ENCODE measurements at places on chromosomes 13 and 19.
A peak's percentile ranks its signal among the peaks of the same experiment; 100 is the strongest.

- DNase-seq, result no peak
Measured at GRCh38 chr13:110280985-110281688, 25.8 kb downstream of the COL4A1 start.

GRCh38 chr19:41269055-41269454 is 4.9 kb downstream of the HNRNPUL1 start:
- DNase-seq, result no peak

- no peak for DNase-seq
Measured at GRCh38 chr19:20162821-20163220, 4.2 kb upstream of the ZNF486 start.

- no peak for DNase-seq
Measured at GRCh38 chr13:73397496-73398305, 338.9 kb downstream of the KLF5 start.

DNA sequence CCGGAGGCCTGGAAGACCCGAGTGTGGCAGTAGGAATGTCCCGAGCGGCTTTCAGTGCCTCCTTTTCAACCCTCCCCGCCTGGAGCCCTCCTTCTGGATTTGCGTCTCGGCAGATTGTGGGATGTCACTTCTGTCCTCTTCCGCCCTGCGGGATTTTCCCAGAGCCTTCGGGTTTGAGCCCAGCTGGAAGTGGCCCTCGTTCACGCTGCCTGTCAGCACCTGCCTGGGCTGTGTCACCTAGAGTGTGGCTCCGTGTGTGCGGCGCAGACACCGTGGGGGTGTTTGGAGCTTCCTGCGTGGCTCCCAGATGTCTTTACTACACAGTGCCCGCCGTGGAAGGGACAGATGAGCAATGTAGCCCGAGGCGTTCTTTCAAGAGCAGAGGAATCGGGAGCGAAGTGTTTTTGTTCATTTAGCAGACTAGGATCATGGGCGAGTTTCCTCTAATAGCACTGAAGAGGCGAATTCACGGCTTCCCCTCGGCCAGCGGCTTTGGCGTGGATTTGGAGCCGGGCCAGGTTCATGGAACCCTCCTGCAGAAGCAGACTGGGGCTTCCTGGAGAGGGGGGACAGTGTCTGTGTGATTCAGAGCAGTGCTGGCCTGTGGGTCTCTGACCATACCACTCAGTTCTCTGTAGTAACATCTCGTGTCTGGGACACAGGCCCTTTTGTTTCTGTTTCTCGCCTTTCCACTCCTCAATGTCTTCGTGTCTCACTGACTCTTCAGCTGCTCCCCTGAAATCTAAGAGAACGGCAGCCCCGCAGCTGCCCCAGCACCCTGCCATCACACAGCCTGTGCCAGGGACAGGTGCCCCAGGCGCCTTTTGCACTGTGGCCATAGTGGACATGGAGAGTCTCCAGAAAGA is 68.0 kb downstream of the KDM4B start:
- DNase-seq, result no peak

- no peak for DNase-seq
Measured at GRCh38 chr13:108272333-108272732, 2.8 kb downstream of the TNFSF13B start.

- DNase-seq, result peak; percentile 59
Measured at GRCh38 chr13:35675651-35676050, 199.2 kb upstream of the MAB21L1 start.

GRCh38 chr13:66489586-66489985 is 740.5 kb downstream of the PCDH9 start:
- no peak for DNase-seq

DNA sequence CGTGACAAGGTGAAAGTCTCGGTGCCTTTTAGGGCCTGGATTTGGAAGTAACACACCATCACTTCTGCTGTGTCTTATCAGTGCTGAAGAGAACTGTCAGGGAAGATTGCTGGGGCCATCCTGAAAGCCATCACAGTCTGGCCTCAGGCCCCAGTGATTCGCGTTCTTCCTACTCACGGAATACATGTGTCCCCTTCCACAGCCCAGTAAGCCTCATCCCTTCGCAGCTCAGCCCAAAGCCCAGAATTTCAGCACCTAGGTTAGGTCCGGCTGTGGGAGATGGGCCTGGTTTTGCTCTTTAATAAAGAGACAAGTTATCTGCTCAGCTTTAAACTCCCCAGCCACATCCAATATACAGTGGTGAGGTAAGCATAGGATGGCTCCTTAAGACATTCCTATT is 113.0 kb upstream of the SPACA7 start:
- DNase-seq, result no peak

DNA sequence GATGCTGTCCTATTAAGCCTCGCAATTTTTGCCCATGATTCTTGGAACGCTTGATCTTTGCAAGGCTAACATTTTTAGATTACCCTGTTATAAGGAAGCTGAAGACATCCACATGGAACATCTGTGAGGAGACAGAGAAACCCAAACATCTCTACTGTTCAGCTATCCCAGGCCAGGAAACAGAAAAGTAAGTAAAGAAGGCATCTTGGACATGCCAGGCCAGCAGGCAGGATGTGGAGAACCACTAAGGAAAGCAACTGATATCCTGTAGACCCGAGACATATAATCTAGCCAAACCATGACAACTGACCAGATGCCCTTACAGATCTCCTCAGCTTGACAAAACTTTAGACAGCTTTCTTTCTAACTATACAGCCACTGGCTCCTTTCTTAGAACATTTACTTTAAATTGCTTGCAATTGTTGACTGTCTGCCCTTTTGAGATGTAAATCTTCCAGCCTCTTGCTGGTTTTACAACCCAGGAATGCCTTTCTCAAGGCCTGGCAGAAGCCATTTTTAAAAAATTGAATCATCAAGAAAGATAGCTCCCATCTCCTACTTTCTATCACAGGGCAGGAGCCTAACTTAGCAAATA is 255.8 kb upstream of the DACH1 start:
- no peak for DNase-seq

DNA sequence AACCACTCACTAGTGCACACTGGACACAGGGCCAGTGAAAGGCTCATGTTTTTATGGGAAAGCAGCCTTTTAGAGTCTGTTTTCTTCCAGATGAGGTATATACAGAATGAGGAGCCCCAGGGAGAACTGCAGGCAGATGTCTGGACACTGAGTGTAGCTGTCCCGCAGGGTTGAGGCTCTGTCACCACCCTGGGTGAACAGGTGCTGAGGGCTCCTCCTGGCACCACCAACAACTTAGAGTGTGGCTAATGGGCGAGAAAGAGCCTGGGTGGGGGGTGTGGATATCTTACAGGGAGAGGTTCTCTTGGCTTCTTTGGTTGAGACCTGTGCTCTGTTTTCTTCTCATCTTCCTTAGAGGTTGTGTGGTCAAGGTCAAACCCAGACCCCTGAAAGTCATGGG is 202.1 kb upstream of the GPR12 start:
- no peak for DNase-seq

DNA sequence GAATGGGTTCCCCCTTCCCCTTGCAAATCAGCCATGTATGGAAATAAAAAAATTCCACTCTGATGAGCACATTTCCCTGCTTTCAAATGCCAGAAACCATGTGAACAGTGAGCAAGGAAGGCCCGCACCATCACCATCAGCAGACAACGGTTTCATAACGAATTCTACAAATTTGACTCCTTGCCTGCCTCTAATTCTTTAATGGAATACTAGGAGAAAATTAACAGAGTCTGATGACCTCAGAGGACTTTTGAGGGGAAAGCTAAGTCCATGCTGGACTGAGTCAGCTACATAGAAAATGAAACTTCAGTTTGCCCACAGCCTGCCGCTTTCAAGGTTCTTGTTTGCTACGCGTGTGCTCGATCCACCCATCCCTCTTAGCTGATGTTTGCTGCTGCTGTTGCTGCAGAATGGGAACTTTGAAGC is 46.7 kb upstream of the KL start:
- no peak for DNase-seq

- peak; percentile 28 for DNase-seq
Measured at GRCh38 chr19:43644181-43644580, 4.5 kb upstream of the CADM4 start.

DNA sequence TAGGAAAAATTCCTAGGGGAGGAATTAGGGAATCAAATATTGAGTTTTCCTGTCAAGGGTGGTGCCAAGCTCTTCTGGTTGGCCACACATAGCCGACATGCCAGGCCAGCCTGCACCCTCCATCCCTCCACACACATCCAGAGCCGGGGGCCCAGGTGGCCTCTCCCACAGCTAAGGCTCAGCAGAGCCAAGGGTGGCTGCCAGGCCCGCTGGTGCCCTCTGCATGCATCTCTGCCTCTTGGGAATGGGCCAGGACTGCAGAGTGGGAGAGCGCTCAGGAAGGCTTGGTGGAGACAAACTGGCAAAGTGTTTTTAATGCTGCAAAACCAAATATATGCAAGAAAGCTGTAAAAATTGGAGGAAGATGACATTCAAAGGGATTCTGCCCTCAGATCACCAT is 42.7 kb upstream of the GAS6 start:
- DNase-seq, result no peak

GRCh38 chr13:48804821-48805601 is 151.3 kb downstream of the CYSLTR2 start:
- DNase-seq, result no peak

- no peak for DNase-seq
Measured at GRCh38 chr13:110536006-110536693, 25.4 kb downstream of the RAB20 start.

DNA sequence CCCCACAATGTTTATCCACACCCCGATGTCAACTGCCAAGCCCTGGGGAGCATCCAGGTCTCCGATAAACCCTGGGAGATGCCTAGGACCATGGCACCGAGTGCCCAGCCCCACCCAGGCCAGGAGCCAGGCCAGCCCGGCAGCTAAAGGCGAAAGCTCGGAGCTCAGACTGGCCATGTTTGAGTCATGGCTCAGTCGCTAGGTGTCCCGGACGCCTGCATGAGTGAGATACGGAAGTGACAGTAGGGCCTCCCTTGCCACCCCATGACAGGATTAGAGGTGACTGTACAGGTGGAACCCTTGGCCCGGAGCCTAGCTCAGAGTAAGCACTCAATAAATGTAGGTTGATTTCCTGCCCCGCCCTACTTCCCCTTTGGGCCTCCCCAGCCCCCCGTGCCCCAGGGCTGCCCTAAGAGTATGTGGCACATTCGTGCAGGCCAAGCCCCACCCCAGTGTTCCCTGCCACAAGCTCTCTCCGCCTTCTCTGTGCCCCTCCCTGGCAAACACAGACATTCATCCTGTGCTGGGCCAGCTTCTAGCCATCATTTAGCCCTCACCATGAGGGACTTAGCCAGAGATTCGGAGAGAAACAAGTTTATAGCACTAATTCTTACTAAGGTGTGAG is 5.8 kb upstream of the TPM4 start:
- DNase-seq, result no peak

- DNase-seq, result no peak
Measured at GRCh38 chr13:76646946-76647345, 239.3 kb downstream of the KCTD12 start.

- DNase-seq, result no peak
Measured at GRCh38 chr19:2343289-2343982, 15.0 kb downstream of the SPPL2B start.

- DNase-seq, result no peak
Measured at GRCh38 chr19:12953138-12953798, 3.8 kb downstream of the GADD45GIP1 start.

GRCh38 chr19:15623711-15624318 is 8.8 kb downstream of the CYP4F8 start:
- DNase-seq, result no peak

- no peak for DNase-seq
Measured at GRCh38 chr19:8135946-8136618, 13.3 kb downstream of the FBN3 start.

- peak; percentile 27 for DNase-seq
Measured at GRCh38 chr13:111202156-111202621, 87.1 kb downstream of the ARHGEF7 start.

- no peak for DNase-seq
Measured at GRCh38 chr19:17116996-17117702, 41.6 kb downstream of the MYO9B start.

Measured in NCI-H146 (cell line).